ENCODE measurements at places on chromosomes 3 and 15. TPM values are rescaled to one million over a fixed set of nuclear protein-coding genes. Genes with fewer than 3 reads are reported as not detected.

DNA sequence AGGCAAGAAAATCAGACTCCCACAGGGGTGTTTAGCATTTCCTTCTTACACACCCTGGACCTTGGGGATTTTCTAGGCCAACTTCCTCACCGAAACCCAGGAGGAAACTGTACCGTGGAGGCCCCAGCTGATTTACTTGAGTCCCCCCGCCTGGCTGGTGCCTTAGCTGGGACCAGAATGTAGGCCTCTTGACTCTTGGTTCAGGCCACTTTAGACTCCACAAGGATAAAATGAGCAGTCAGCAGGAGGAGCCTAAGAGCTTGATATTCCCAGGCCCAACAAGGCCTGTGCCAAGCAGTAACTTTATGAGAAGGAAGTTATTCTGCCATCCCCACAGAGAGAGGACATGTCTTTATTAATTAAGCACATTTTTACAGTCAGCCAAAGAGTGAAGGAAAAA, 4.6 kb upstream of the APBA2 start:
- DNase-seq: peak; percentile 29

DNA sequence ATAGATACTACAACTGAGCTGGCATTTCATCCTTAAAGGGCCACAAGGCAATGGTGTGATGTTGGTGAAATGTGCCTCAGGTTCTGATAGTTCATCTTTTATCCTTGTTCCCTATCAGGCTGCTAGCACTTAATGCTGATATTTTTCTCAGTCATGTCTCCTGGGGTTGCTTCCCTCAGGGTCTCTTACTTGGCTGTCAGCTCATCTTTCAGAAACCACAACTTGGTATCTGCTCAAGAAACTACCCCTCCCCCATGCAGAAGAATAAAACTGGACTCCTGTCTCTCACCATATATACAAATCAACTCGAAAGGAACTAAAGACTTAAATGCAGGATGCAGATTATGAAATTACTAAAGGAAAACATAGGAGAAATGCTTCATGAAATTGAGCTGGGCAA, 308.1 kb downstream of the CHST2 start:
- no peak for DNase-seq

DNA sequence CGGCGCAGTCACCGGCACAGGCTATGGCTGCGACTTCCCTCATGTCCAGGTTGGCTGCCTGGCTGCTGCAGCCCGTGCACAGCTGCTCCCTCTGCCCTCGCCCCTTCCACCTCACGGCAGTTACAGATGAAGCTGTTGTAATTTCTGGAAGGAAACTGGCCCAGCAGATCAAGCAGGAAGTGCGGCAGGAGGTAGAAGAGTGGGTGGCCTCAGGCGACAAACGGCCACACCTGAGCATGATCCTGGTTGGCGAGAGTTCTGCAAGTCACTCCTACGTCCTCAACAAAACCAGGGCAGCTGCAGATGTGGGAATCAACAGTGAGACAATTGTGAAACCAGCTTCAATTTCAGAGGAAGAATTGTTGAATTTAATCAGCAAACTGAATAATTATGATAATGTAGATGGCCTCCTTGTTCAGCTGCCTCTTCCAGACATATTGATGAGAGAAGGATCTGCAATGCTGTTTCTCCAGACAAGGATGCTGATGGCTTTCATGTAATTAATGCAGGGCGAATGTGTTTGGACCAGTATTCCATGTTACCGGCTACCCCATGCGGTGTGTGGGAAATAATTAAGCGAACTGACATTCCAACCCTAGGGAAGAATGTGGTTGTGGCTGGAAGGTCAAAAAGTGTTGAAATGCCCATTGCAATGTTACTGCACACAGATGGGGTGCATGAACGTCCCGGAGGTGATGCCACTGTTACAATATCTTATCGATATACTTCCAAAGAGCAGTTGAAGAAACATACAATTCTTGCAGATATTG, 13.2 kb upstream of the GNB4 start:
- no peak for DNase-seq

DNA sequence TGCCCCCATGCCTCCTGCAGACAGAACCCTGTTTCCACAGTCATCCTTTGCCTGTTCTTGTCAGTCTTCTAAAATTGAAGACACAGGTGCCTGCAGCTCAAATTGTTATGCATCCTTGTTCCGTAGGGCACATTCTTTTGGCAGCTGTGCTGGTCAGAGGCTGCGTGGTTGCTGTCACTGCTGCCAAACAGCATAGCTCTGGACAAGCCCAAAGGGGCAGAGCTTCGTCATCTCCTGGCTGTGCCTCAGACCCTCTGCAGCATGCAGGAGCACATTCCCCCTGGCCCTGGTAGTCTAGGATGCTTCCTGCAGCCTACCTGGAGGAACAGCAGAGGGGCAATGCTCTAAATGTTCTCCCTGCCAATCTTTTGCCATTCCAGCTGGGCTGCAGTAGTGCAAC, 2.1 kb upstream of the FBXL22 start:
- no peak for DNase-seq

GRCh38 chr3:93855401-93855800, 118.3 kb downstream of the PROS1 start:
- no peak for DNase-seq

DNA sequence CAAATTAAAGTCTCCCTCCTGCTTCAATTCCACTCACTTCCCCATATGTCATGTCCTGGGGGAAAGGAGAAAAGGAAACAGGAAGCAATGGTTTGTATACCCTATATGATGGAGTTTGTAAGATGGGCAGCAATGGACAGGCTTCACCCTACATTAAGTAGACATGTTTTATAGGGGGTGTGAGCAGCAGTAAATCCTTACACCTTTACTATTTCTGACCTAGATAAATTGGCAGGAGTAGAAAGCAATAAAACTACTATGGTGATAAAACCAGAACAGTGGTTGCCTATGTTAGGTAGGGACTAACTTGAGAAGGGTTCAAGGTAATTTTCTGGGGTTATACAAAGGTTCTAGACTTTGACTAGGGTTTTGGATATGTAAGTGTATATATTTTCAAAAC, 301.7 kb downstream of the GBE1 start:
- DNase-seq: no peak

DNA sequence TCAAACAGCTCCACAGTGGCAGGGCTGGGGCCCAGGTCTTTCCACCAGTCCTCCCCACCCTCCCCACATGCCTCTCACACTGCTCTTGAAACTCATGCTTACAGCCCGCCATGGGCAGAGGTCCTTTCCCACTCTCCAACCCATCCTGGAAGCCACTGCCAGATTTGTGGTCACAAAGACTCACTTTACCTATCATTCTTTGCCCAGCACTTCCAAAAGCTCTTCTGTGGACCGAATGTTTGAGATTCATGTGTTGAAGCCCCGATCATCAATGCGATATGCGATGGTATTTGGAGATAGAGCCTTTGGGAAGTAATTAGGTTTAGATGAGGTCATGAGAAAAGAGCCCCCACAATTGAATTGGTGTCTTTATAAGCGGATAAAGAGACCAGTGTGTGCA, 247.8 kb downstream of the VPS13C start:
- DNase-seq: no peak

GRCh38 chr3:69379661-69380060, 6.2 kb downstream of the FRMD4B start:
- peak; percentile 15 for DNase-seq

GRCh38 chr15:65182538-65182937, 2.6 kb downstream of the CLPX start:
- no peak for DNase-seq

DNA sequence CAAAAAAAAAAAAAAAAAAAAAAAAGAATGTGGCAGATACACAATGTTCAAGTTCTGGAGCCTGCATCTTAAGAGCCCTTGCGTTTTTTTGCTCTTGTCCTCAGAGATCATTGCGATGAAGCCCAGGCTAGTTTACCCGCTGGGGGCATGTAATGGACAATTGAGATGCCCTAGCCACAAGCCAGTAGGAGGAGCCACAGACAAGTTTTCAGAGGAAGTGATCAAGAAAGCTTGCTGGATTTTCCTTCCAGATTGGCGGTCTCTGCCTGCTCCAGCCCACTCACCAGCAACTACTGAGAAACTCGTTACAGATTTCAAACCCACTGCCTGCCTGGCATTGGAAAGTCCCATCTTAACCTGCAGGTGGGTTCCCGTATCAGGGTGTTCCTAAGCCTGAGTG, 192.1 kb upstream of the EOMES start:
- no peak for DNase-seq

DNA sequence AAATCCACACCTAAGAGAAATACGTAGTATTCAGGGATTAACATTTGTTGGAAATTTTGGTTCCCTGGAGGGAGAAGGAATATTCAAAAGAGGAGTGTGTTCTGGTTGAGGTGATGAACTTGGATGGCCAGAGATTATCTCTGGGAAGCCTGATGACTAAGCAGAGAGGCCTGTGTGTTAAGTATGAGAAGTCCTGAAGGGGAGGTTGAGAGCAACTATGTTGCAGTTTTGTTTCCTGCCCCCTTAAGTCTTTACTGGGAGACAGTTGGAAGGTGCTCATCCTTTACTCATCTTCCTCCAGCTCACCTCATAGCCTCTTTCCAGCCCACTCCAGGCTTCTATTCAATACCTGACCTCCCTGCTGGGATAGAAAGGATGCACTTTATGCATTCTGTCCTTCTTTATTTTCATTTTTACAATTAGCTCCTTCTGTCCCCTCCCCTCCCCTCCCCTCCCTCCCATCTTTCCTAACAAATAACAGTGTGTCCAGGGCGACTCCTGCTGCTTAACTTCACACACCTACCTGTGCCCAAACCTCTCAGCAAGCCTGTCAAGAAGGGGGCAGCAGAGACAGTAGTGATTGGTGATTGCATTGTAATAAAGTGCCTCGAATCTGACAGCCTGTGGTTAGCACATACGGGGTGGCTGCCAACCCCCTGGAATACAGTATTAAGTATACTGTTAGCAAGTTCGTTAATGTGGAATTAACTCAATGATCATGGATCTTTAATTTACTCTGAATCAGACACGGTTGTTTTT, 11.9 kb downstream of the RAP2B start:
- DNase-seq: peak; percentile 55

DNA sequence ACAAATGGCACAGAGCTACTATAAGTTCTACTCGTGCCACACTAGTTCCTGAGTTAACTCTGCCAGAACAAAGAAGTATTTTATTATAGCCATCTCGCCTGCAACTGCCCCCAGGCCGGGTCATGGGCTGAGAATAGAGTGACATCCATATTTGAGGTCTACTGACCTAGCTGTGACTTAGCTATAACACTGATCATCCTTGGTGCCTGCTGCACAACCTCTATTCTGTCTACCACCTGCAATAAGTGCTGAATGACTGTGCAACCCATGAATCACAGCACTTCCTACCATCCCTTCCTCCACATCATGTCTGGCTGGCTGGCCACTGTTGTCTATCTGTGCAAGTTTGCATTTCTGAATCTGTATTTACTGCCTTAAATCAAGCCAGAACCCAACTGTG, 506.5 kb upstream of the TBL1XR1 start:
- no peak for DNase-seq

PPM1L gene
- 0.97 TPM for total RNA-seq

ZNF621 gene
- total RNA-seq: 19.0 TPM

MINDY4B gene
- total RNA-seq: not detected

TICRR gene
- total RNA-seq: 5.2 TPM

FAM81A gene
- total RNA-seq: under 0.01 TPM

SEMA7A gene
- 16.8 TPM for total RNA-seq
